ENCODE measurements at places on chromosomes 4 and X. TPM values are rescaled to one million over a fixed set of nuclear protein-coding genes. Genes with fewer than 3 reads are reported as not detected.

DNA sequence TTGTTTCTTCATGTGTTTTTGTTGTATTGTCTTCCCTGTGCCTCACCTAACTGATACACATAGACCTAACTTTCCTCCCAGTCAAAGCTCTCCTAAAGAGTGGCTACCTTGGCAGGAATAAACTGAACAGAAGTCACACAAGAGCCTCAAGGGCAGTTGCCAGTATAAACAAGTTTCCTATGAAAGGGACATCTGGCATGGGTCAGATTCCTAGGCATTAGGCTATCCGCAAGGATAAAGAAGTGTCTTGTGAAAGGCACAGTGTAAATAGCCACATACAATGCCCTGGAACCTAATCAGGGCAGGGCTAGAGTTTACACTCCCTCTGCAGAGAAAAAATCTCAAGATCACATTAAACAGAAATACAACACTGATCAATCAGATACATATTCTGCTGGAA lies 220.8 kb downstream of the SPANXN3 start:
- DNase-seq, result no peak

GRCh38 chr4:121778991-121779628 lies 14.1 kb upstream of the SMIM43 start:
- DNase-seq, result no peak

- peak; percentile 68 for DNase-seq
These were observed 355.5 kb downstream of the KCNIP4 start for GRCh38 chr4:21592970-21593670.

- DNase-seq, result peak; percentile 50
These were observed 25.7 kb upstream of the CSF2RA start for GRCh38 chrX:1242891-1243402.

DNA sequence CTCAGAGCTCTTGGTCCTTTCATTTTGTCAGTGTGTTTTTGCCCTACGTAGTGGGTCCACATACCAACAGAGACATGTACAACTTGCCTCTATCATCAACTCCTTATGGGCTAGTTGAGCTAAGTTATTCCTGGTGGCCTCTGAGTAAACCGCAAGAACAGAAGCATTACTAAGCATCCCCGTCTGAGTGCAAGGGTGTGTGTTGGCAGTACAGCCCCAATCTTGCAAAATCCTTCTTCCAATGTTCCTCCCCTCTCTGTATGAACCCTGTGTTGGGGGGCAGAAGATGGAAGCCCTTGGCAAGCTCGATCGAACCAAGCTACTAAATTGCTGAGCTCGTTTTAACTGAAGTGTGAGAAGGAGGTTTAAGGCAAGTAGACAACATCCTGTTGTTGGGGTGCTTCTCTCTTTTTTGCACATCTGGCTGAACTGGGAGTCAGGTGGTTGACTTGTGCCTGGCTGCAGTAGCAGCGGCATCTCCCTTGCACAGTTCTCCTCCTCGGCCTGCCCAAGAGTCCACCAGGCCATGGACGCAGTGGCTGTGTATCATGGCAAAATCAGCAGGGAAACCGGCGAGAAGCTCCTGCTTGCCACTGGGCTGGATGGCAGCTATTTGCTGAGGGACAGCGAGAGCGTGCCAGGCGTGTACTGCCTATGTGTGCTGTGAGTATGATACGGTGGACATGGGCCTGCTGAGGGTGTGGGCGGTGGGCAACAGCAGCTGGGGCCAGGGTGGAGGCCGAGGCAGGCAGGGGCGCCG lies at the start of gene SH2D1A:
Gene SH2D1A (plus strand): TSS at position 447 of the 760 bp plus-strand sequence. CDS start 80 bp downstream, at position 527.
- DNase-seq, result no peak

DNA sequence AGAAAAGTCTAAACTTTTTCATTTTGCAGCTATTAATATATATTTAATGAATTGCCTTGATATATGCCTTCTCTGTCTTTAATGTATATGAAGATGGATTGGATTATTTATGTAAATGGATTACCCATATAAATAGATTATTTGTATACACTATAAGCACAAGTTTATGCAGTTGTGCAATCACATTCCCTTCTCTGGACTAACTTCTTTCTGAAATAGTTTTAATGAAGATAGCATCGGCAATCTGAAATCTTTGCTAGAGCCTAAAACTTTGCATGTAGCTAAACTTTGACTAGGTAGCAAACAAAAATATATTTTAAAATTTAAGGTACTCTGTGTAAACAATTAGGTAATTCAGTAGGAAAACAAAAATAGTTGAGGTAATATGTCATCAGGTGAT lies 127.8 kb downstream of the PCDH7 start:
- DNase-seq, result no peak

DNA sequence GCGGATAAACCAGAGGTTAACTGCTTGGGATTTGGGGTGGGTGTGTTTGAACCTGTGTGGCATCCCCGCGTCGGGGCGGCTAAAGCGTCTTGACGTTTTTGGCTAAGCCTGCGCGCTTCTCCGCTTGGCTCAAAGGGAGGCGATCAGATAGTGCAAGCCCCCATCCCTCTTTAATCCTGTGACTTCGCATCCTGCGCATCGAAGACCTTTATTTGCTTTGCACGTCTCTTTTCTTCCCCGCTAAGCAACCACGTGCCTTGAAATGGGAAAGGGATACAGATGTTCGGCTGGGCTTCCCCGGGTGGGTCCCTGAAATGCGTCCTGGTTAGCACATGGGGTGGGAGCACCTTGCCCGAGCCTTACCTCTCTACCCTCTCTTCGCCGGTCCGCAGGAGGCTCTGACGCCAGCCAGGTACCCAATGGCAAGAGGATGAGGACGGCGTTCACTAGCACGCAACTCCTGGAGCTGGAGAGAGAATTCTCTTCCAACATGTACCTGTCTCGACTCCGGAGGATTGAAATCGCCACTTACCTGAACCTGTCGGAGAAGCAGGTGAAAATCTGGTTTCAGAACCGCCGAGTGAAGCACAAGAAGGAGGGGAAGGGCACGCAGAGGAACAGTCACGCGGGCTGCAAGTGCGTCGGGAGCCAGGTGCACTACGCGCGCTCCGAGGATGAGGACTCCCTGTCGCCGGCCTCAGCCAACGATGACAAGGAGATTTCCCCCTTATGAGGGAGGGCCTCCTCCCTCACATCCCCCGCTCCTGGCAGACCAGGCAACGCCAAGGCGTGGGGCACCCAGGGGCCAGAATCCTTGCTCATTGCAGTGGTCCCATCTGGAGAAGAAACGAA lies 1.5 kb downstream of the GSX2 start:
- DNase-seq, result no peak

DNA sequence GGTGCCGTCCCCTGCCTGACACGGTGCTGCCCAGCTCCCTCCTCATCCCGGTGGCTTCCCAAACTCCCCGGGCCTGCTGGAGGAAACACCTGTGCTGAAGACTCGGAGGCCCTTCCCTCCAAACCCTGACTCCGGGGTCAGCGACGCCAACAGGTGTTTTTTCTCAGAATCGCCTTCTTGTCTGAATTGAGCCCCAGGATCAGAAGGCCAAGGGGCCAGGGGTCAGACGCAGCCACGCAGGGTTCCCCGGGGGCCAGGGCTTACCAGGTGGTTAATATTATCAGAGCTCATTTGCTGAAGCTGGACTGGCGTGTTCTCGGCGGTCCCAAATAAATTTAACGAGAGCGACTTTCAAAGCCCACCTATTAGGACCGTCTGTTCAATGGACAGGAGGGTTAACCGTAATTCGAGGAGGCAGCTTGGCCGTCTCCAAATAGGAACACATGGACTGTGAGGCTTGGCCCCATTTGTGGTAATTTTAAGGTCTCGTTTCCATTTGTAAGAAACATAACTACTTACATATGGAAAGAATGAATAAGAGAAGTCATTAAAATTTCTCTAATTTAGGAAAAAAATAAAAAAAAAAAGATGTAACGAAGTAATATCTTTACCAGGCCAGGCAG lies 239.3 kb downstream of the CRLF2 start:
- DNase-seq, result no peak

GRCh38 chr4:12562476-12563140 lies 921.5 kb downstream of the RAB28 start:
- no peak for DNase-seq

GRCh38 chr4:143281507-143282190 lies 55.0 kb upstream of the GAB1 start:
- DNase-seq, result peak; percentile 61

DNA sequence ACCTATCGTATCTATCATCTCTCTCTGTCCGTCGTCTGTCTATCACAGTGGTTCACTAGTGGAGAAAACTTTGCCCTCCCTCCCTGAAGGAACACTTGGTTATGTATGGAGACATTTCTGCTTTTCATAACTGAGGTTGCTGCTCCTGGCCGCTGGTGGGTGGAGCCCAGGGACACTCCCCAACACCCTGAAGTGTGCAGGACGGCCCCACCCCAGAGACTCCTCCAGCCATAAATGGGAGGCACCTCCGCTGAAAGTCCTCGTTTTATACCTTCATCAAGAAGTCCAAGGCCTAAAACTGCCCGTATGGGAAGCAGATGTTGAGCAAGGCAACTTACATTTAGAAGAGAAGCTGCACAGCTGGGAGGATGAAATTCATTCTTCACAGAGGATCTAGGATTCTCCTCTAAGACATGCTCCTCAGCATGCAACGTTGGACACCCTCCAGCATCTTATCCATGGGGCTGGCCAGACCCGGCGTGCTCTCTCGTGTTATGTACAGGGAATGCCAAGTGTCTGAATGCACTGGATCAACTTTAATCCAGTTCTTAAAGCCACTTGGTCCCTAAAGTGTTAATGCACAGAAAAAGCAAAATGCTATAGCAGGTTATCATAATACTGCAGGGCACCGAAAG lies 43.5 kb downstream of the PRKX start:
- no peak for DNase-seq

- no peak for DNase-seq
These were observed 41.9 kb upstream of the PDLIM3 start for GRCh38 chr4:185576962-185577950.

The RBMXL3 gene
- not detected for total RNA-seq

The ENPEP gene
- total RNA-seq, result not detected

The MBNL3 gene
- total RNA-seq, result 12.2 TPM

The HSFX1 gene
- total RNA-seq, result not detected

The LRRC66 gene
- total RNA-seq, result 0.15 TPM

The PLA2G12A gene
- 89.1 TPM for total RNA-seq

The BOD1L1 gene
- total RNA-seq, result 14.3 TPM

The TMEM154 gene
- total RNA-seq, result 1.3 TPM
